Stimulated activated CD8-positive, alpha-beta memory T cell treated with anti-CD3 and anti-CD28 coated beads, Interleukin-2, amount 100 ng/mL, for 1 hour (primary cell): ENCODE measurements at places on chromosomes 3 and 15.
A peak's percentile ranks its signal among the peaks of the same experiment; 100 is the strongest.

DNA sequence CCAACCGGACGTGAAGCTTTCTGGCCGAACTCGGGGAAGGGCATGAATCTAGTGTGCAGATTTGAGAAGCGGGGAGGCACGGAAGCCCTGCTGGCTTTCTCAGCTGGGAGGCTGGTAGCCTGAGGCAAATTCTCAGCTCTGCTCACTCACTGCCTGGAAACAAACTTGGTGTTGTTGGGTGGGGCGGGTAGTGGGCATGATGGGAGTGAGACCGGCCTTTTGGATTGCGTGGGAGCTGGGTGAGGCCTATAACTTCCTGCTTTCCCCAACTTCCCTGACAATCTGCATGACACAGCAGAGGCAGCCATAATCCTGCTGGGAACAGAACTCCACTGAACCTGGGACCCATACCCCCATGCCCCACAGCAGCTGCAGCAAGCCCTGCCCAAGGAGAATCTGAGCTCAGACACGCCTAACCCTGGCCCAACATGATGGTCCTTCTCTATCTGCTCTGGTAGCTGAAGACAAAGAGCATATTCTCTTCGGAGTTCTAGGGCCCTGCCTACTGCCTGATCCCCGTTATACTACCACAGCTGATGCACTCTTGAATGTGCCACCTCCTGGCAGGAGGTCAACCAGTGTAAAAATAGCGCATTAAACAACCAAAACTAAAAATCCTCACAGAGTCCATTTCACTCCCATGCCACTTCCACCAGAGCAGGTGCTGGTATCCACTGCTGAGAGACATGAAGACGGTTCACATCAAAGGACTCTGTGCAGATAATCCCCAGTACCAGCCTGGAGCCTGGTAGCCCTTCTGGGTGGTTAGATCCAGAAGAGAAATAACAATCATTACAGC, 44.7 kb downstream of the CEP70 start:
- no peak for DNase-seq

DNA sequence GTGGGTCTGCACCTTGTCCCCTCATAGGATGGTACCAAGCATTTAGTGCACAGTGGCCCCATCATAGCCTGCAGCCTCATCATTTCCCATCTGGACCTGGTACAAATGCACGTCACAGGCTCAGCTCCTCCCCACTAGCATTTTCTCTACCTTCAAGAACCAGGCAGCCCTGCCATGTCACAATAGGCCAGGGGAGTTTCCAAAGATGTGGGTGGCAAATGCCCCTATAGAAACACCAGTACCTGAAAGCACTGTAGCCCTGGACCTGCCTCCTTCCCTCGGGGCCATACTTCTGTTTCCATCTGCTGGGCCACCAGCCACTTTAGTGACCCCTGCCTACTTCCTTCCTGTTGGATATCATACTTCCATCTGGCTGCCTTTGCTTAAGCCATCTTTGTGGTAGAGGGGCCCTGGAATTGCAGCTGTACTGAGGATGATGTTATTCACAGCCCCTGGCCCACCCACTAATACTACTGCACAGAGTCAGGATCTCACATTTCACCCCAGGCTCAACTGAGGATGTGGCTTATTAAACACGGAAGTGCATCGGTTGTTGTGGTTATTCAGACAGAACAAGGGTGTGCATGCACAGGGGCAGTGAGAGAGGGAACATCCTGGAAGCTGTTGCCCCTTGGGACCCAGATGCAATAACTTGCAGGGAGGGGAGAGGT, 3.8 kb downstream of the TCTA start:
- DNase-seq: peak; percentile 21

DNA sequence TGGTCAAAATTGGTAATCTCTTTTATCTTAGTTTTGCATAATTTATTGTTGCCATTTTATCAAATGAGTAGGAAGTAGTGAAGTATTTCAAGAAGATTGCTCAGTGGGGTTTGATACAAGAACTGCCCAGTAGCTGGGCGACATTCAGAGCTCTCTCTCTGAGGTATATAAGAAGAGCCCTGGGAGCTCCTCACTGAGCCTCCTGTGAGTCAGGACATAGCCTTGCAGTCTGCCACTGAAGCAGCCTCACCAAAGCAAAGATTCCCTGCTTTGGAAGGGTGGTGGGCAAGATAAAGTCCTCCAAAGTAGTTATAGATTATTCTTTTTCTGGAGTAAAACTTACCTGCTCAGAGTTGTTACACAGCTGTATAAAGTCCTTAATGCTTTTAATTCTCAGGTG, 26.1 kb downstream of the SKIL start:
- DNase-seq: no peak

- DNase-seq: no peak
These were observed 27.1 kb upstream of the PTX3 start for GRCh38 chr3:157409516-157409915.

GRCh38 chr3:192887701-192888100, 30.0 kb downstream of the MB21D2 start:
- DNase-seq: no peak

DNA sequence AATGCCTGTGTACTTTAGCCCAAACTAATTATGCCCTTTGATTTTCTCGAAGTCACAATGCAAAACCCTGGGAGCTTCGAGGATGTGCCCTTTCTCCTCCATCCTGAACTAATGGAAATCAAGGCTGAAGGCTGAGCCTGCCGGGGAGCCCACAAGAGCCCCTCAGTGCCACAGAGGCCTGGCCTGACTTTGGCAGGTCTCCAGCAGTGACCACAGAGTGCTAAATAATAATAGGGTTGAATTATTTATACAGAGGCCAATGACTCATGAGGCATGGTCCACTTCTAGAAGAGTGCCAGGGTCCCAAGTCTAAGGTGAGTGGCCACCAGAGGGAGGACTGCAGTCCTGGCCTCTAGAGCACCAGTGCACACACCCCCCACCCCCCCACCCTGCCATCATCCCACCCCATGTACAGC, 19.1 kb upstream of the GLCE start:
- no peak for DNase-seq

DNA sequence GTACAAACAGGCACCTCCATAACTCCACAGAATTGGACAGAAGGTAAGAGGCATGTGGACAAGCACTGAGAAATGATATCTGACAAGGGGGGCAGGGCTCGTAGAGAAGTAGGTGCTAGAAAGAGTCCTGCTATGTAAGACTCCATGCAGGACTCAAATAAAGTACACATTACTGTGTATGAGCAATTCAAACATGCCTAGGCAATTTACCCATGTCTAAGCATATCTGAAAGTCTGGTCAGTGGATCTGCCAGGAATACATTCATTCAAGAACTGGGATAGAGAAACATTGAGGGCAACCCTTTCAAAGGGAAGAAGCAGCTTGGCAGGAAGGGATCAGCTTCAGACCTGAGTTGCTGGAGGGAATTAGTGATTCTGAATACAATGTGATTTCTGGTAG, 174.1 kb upstream of the MCTP2 start:
- DNase-seq: no peak

DNA sequence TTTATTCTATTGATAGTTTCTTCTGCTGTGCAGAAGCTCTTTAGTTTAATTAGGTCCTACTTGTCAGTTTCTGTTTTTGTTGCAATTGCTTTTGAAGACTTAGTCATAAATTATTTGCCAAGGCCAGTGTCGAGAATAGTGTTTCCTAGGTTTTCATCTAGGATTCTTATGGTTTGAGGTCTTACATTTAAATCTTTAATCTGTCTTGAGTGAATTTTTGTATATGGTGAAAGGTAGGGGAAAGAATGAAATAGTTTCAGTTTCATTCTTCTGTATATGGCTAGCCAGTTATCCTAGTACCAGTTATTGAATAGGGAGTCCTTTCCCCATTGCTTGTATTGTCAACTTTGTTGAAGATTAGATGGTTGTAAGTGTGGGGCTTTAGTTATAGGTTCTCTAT, 10.6 kb upstream of the GCSAM start:
- DNase-seq: no peak

DNA sequence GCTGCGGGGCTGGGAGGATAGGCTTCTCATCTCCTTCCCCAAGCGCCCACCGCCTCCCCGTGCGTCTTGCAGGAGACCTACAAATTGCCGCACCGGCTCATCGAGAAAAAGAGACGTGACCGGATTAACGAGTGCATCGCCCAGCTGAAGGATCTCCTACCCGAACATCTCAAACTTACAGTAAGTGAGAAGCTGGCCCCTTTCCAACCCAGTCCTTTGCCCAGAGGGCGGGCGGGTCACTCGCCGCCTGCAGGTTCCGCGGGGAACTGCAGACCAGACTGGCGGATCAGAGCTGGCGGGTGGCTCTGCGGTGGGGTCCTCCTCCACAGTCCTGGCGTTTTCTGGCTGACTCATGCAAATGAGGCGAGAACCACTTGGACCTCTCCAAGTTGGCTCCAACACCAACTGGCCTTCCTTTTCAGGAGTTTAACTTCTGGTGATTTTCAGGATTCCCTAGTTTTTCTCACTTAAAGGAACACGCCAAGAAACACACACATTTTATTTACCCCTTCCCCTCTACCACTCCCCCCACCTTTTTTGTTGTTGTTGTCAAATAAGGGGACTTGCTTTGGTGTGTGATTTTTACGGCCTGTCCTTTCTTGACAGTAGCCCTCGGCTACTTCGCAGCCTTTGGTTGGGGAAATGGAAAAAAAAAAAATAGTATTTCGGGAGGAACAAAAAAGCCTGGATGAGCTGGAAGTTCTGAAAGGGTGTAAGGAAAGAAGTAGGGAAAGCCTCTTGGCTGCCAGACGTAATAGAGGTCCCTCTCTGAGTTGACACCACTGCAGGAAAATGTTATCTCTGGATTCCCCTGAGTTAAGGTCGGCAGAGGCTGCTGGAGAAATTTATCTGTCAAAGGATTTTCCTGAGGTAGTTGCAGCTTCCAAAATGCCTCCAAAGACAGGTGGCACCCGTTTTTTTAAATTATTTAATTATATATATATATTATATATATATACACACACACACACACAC, 1.3 kb downstream of the BHLHE40 start:
- DNase-seq: peak; percentile 82

- DNase-seq: no peak
These were observed 14.0 kb upstream of the PIAS1 start for GRCh38 chr15:68040144-68040543.

DNA sequence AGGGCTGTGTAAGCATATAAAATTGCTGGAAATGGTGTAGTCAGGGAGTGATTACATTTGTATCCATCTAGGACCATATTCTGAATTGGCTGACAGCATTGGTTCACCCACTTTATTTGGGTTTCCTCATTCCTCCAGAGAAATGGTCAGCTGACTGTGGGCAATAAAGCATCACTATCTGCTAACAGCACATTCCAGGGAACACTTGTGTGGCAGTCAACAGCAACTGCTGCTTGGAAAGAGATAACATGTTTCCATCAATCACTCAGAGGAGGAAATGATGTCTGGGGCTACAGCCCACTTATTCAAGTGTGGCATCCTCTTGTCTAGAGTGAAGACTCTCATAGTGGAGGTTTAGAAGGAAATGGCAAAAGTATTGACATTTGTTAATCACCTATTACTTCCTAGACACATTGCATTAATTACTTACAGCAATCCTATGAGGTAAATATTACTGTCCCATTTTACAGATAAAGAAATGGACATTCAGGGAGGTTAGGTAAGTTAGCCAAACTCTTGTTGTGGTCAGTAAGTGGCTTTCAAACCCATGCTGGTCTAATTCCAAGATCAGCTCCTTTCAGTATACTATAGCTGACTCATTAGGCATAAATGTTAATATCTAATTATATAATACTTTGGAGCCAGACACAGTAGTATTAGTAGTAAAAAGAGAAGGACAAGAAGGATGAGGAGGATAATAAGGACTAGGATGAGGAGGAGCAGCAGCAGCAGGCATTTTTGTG, 247.8 kb downstream of the ALCAM start:
- DNase-seq: no peak
